ENCODE measurements at places on chromosomes 11 and 22.

DNA sequence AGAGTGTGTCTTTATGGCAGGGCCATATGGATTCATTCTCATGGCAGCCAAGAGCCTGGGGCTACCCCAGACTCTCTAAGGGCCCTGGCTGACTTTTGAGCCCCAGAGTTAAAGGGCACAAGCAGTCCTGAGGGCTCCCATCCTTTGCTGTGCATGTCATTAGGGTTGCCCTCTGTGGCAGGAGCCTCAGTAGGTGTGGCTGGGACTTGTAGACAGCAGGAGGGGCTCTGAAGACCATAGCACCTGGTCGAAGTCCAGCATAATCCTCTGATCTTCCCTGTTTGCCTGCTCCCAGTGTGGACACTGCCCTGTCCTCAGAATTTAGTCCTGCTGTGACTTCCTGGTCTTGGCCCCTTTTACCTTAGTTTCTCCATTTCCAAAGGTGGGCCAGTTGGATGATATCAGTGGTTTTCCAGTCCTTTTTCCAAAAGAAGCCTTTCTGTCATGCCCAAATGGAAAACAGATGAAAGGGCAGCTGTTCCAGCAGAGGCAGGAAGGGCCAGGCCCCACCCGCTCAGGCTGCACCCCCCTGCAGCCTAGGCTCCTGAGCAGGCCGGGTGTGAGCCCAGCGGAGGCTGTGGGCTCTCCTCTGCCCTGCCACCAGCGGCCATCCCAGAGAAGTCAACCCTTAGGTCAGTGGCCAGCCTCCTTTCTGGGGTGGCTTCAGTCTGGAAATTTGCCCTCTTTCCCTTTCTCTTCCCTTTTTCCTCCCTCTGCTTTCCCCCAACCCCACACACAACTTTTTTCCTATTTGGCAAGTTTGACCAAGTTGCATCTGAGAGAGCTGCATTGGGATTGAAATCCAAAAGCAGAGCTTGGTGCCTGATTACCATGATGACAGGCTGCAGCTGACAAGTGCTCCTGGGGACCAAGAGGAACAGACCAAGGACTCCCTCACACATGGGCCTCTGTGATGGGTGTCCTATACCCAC lies 32.8 kb upstream of the SUSD2 start:
- DNase-seq: no peak

- DNase-seq: peak; percentile 53
Measured at GRCh38 chr11:416757-417621, 2.2 kb upstream of the SIGIRR start.

GRCh38 chr11:14969901-14970323 lies 2.2 kb downstream of the CALCA start:
- DNase-seq: no peak

DNA sequence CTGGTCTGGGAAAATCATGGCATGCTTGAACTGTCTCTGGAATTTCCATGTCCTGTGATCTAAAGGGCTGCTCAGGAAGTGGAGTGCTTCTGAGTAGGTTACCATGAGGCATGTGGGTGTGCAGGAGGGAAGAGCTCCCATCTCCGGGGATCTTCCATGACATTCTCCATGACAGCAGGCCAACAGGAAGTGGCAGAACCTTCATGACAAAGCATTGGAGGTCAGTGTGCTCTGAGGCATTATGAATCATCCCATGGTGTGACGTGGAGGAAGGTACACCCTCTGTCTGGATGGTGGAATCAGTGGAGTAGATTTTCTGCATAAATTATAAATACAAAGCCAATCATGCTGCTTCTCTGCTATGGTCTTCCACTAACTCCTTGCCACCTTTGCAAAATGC lies 139.6 kb upstream of the E2F8 start:
- peak; percentile 95 for DNase-seq

DNA sequence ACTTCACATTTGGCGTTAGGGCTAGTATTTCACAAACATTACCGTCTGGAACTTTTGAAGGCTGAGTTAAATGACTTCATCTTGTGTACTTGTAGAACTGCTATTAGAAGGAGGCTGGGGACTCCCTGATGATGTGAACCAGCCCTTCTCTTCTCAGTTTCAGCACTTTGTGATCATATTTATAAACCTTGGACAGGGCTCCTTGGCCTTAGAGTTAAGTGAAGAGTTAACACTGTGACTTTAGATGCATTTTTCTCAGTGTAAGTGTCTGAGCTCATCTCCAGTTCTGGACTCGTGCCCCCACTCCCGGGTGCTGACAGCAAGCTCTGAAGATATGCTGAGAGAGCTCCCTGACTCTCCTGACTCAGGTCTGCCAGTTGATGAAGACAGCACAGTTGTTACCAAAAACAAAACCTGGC lies 8.4 kb downstream of the MIAT start:
- no peak for DNase-seq

- DNase-seq: no peak
Measured at GRCh38 chr11:977830-978720, 52.4 kb downstream of the AP2A2 start.

- DNase-seq: peak; percentile 65
Measured at GRCh38 chr11:23278121-23278520, 417.8 kb upstream of the CCDC179 start.

GRCh38 chr11:60265373-60266214 lies 14.9 kb upstream of the MS4A4A start:
- peak; percentile 34 for DNase-seq

GRCh38 chr11:43685440-43685839 lies 4.9 kb downstream of the HSD17B12 start:
- DNase-seq: no peak

GRCh38 chr11:101860696-101861427 lies 53.9 kb upstream of the CEP126 start:
- peak; percentile 82 for DNase-seq

DNA sequence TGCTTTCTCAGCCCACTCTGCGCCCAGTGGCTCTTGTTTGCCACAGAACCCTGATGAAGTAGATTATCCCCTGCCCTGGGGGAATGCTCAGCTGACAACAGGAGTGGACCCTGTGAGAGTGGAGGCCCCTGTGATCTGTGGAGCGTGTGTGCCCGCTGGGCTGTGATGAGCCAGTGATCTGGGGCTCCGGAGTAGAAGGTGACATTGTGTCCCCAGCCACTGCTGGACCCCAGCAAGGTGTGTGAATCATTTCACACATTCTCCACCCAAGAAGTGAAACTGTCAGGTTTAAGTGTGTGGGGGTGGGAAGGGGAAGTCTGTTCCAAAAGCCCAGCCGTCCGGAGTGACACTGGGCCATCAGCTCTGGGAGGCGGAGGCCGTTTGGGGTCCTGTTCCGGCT lies 33.1 kb upstream of the GRAMD4 start:
- no peak for DNase-seq

DNA sequence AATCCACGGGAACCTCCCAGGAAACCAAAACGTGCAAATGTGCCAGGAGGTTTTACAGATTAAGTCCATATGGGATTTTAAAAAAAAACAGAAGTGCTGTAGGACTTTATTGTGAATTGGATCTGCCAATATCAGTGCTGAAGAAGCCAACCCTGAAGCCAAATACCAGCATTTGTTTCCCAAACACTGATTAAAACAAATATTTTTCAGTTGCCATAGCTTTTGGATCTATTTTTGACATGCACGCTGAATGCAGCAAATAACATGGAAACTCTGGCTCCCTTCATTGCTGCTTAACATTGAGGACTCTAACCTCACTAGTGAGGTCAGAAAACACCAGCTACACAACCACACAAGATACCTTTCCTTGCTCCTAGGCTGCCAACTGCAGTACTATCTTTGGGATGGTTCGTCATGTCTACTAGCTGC lies 28.4 kb upstream of the SIK2 start:
- peak; percentile 56 for DNase-seq

DNA sequence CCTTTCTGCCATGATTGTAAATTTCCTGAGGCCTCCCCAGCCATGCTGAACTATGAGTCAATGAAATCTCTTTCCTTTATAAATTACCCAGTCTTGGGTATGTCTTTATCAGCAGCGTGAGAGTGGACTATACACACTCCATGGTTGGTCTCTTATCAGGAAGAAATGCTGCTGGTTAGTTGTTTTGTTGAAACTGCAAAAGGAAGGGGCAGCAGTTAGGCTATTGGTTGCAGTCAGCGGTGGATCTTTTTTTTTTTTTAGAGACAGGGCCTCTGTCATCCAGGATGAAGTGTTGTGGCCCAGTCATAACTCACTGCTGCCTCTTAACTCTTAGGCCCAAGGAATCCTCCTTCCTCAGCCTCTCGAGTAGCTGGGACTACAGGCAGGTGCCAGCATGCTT lies 51.7 kb downstream of the HSD17B12 start:
- DNase-seq: no peak

GRCh38 chr11:116657842-116658825 lies 114.7 kb downstream of the BUD13 start:
- no peak for DNase-seq

GRCh38 chr22:20392983-20393704 lies 807 bp upstream of the ZNF74 start:
- no peak for DNase-seq

DNA sequence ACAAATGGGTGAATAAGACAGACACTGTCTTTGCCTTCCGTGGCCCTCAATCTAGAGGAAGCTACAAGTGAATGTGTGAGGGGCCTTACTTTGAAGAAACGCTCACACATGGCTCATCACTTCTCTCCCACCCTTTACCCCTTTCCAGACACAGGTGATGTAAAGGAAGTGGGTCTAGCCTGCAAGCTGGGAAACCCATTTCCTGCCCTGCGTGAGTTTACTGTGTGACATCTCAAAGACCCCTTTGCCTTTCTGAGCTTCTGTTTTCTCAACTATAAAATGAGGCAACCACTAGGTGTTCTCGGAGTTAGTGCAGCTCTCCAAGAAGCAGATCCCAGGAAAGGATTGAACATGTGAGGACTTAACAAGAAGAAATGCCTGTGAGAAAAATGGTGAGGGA lies 43.1 kb upstream of the LMO2 start:
- DNase-seq: no peak

- DNase-seq: no peak
Measured at GRCh38 chr22:25053153-25053805, 100.8 kb downstream of the KIAA1671 start.

- DNase-seq: no peak
Measured at GRCh38 chr11:134346101-134346975, 14.6 kb downstream of the GLB1L2 start.

GRCh38 chr11:86672007-86672621 lies at the start of gene ME3:
TSS of gene ME3 (minus strand) at chr11:86672616.
- peak; percentile 57 for DNase-seq

GRCh38 chr22:47437636-47438035 lies 675.2 kb downstream of the TBC1D22A start:
- DNase-seq: no peak

DNA sequence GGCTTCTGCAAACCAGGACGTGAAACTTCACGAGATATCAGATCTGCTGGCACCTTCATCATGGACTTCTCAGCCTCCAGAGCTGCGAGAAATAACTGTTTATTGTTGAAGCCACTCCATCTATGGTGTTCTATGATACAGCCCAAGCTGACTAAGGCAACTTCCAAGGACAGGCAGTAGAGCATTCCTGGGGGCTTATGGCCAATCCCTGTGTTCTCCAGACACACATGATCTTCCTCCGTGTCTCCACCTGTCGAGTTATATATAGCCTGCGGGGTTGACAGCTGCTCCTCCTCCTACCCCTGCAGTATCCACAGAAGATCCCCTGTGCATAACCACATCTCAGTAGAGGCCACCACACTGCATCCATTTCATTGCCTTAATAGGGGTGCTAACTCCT lies 11.0 kb downstream of the TP53AIP1 start:
- DNase-seq: no peak

DNA sequence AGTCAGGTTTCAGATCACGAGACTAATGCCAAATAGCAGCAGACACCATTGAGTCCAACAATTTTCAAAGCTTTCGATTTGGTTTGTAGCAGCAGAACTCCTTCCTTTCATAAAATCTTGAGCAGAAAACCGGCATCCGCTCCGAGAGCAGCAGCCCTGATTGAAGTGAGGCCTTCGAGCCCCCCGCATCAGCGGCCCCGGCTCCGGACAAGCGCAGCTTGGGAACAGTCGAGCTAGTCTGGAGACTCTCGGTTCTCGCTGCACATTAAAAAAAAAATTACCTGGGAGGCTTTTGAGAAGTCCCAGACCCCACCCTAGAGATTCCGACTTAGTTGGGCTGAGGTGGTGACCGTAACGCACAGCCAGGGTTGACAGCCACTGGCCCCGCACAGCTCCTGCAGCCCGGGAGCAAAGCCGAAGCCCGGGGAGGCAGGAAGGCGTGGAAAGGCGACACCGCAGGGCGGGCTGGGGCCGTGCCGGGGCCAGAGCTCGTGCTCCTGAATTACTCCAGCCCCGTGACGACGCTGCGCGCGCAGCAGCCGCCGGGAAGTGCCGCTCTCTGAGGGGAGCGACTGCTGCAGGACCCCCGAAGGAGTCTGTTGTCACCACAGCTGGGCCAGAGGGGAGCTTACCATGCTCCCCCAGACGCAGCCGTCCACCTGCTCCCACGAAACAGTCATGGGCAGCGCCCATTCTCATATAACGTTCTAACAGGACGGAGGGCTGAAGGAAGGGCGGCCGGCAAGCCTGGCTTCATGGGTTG lies 57.8 kb downstream of the SPATA19 start:
- DNase-seq: no peak

DNA sequence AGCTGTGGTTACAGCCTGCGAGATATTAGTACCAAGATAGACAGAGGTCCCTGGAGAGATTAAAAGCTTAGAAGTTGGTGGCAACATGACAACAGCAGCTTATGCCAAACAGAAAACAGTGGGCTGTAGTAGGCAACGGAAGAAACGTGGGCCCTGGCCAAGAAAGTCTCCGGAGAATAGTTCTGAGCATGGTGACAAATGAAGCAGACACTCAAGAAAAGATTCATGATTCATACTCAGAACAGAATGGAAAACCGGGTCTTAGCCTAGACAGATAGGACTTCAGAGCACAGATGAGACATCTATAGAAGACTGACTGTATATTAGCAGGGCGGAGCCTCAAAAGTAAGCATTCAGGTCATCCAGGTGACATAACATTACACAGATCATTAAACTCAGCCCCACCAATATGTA lies 727.4 kb downstream of the ETS1 start:
- no peak for DNase-seq

DNA sequence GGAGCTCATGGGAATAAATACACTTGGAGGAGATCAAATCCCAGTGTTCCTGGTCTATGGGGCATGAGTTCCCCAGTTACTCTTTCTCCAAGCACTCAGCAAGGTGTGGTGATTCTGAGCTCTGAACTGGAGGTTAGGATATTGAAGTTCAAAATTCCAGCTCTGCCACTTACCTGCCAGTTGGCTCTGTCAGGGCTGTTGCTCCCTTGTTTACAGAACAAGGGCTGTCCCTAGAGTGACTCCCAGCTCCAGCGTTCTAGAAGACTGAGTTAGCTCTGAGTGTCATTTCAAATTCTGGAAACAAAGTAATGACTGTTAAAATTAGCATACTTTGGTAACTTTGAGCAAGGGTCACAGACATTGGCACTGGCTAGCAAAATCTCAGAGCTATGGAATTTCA lies 69.7 kb upstream of the ZBED5 start:
- DNase-seq: no peak
